ENCODE measurements at places on chromosomes 2 and 18.

GRCh38 chr2:9018534-9018933 lies 15.1 kb upstream of the MBOAT2 start:
- DNase-seq, result no peak

- DNase-seq, result no peak
Measured at GRCh38 chr2:14148216-14148615, 484.3 kb upstream of the LRATD1 start.

DNA sequence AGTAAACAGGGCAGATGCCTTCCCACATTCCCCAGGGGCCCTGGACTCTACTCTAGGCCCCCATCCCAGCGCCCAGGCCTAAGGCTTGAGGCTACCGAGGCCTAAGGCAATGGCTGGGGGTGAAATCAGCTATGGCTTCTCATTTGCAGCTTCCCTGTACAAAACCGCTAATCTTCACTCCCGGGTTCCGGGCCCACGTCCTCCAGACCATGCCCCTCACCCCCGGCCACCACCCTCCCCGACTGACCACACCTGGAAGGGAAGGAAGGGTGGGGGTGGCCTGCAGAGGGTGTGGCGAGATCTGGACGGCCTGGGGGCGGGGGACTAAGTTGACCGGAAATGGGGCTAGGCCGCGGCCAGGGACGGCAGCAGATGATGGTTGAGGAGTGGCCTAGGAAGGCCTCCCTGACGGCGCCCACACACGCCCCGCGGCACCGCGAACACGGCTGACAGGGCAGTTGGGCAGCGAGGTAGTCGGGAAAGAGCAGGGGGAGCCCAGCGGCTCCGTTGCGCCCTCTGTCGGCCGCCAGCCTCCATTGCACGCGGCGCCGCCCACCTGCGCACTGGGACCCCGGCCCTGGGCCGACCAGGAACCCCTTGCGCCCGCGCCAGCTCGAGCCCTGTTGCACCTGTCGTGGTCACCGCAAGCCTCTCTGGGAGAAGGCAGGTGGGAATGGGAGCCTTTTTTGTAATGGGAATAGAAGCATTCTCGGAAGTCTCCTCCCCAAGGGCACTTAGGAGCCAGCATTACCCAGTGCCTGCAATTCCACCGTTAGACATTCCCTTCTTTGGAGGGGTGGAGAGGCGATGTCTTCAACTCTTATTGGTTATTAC lies 117.1 kb upstream of the STPG4 start:
- peak; percentile 84 for DNase-seq

GRCh38 chr2:33893824-33894223 lies 294.7 kb upstream of the FAM98A start:
- DNase-seq, result no peak

- DNase-seq, result no peak
Measured at GRCh38 chr2:235333076-235333475, 160.8 kb upstream of the AGAP1 start.

DNA sequence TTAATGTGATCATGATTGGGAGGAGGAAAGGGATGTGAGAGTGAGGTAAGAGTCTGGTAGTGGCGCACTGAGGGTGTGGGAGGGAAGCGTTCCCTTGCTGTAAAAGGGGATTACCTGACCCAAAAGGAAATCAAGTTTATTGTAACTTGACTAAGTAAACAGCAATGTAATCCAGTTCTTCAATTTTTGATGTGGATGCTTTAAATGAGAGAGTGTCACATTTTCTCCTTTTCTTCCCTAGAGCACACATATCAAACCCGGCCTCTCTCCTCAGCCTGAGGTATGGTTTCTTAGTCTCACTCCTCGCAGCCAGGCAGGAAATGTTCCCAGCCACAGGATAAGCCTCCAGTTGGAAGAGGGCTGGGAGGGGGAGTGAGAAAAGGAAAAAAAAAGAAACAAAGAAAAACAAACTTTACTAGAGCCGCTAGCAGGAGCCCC lies 688 bp upstream of the ARHGAP28 start:
- DNase-seq, result peak; percentile 95
